Activated T-helper 1 cell treated with Interleukin-2 at 50 U/mL for 16 hours (primary cell): ENCODE measurements at places on chromosomes 2 and 18.

DNA sequence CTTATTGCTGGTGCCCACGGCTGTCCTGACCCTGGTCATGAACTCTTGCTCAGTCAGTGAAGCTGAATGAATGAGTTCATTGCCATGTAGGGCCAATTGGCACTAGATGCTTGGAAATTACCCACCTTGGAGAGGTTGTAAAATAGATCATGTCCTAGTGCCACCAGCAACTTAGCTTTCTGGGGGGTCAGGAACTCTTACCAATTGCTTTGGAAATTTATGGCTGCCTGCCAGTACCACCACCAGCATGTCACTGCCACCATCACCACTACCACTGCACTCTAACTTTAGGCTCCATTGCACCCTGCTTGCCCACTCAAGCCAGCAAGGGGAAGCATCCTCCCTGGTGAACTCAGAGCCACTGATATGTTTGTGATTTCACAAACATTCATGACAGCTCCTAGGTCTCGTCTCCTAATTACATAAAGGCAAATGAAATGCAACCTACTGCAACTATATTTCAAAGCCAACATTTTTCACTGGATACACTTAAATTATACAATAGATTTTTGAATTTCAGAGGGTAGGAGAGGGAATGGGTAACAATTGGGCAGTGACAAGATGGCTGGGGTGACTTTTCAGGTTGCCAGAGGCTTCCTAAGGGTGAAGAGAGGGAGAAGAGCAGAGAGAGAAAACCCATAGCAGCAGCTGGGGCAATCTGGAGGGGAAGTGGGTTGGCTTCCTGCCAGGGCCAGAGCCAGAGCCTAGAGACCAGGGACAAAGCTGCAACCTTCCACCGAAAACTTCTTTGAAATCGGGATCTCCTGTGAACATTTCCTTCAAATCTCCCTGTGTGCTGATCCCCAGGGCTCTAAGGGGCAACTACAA lies 3.5 kb upstream of the EMILIN1 start:
- DNase-seq, result no peak

GRCh38 chr2:179579800-179580199 lies 281.6 kb downstream of the ZNF385B start:
- no peak for DNase-seq

- DNase-seq, result no peak
Observed at GRCh38 chr18:62280786-62281185, 44.3 kb upstream of the TNFRSF11A start.

DNA sequence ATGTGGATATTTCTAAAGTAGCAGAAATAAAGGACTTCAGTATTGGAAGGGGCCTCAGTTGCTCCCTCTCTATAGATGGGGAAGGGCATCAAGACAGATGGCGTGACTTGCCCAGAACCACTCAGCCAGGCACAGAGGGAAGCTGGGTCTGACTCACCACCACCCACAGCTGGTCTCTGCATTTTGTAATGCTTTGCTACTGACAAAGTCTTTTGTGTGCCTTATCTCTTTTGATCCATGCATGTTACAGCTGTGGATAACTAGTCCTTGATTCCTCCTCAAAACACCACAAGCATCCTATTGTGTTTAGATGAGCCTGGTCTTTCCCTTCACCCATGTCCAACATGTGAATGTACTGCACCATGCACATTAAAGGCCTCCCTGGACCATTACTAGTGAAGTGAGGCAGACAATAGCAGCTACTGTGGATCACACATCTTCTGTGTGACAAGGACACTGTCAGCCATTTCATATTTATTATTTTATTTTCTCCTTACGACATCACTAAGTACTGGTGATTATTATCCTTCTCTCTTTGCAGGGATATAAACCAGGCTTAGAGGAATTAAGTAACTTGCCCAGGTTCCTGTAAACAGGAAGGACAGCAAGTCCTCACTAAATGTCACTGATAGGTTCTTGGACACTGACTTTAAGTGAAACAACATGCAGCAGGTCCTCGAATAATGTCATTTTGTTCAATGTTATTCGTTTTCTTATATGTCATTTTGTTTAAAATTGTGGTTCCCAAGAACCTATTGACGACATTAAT lies 29.6 kb upstream of the IL37 start:
- DNase-seq, result no peak

DNA sequence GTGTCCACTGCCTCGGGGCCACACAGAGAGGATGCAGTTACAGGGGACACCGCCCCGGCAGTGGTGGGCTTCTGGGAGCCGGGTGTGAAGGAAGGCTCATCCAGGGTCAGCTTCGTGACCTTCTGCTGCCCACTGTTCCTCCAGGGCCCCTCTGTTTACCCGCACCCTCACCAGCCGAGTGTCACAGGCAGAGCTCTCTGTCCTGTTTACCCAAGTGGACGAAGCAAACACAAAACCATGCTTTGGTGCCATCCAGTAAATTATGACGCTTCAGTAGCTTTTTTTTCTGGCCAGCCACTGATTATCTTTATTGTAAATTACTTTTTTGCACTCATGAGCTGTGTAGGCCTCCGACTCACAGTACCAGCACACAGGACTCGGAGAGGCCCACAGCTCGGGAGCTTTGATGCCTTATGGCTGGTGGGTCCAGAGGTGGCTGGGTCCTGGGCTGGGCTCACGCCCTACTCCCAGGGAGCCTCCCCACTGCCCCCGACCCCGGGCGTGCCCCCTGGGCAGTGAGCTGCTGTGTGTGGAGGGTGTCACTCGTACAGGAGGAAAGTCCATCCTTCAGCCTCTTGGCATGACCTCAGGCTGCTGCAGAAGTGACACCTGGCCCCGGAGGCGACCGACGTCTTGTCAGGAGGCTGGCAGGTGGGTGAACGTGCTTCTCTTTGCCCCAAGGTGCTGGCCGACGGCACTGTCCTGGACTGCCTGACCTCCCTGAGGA lies 9.8 kb downstream of the D2HGDH start:
- DNase-seq, result no peak

- no peak for DNase-seq
Observed at GRCh38 chr18:52313213-52313612, 26.8 kb upstream of the DCC start.

GRCh38 chr2:237297421-237298150 lies 116.4 kb downstream of the COL6A3 start:
- DNase-seq, result no peak

GRCh38 chr2:105739426-105739825 lies 5.3 kb upstream of the NCK2 start:
- DNase-seq, result no peak

DNA sequence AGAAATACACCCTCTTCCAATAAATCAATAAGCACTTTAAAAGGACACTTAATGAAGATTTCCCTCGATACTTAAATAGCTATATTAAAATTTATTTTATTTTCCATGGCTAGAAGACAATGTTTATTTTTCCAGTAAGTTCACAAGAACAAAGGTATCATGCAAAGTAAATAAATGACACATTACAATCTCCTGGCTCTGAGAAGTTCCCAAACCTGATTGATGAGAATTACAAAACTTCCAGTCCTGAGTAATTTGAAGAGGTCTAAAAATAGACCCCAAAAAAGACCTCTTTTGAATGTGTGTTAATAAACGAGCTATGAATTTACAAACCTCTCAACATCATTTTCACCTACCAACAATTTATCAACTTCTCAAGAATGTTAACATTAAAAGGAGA lies 1.5 kb upstream of the PEX13 start:
- no peak for DNase-seq

- no peak for DNase-seq
Observed at GRCh38 chr18:29181151-29181901, 1004.4 kb upstream of the CDH2 start.

DNA sequence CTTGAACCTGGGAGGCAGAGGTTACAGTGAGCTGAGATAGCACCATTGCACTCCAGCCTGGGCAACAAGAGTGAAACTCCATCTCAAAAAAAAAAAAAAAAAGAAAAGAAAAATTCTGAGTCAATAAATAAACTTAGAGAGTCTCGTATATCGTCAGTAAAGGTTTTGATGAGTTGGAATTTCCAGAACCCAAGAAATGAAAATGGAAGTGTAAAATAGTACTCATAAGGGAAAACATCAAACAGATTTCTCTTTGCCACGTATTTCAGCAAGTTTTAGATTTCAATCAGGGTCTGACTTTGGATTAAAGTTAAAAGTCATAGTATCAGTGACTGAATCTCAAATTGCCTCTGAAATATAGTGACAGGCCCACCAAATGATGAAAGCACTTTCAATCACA lies 71.4 kb upstream of the SPOPL start:
- no peak for DNase-seq

GRCh38 chr2:75589391-75590105 lies 28.8 kb upstream of the EVA1A start:
- no peak for DNase-seq

DNA sequence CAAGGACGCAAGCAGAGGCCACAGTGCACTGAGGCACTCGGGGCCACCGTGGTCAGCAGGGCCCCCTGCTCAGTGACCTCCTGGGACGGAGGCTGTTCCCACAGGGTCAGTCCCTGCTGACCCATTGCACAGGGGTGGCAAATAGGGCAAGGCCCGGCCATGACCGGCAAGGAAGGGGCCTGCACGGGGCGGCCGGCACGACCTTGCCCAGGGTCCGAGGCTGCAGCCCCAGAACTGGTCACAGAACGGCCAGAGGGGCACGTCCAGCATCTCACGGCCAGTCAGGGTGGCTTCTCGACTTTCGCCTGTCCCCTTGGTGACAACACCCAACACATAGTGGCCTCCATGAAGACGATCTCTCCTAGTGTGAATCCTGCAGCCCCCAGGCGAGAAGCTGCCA lies 27.6 kb upstream of the OTOS start:
- no peak for DNase-seq

DNA sequence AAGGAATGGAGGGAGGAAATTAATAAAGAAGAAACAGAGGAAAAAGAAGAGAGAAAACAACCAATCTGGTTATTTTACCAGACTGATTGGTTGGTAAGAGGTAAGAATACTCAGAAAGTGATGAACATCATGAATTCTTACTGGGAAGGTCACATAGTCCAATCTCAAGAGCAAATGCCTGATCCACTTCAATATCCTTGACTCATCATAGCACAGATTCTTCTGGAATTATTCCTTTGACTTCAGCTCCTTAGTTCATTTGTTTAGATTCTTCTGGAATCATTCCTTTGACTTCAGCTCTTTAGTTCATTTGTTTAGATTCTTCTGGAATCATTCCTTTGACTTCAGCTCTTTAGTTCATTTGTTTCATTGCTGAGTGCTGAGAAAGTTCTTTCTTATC lies 2030.6 kb upstream of the CELF4 start:
- DNase-seq, result no peak

DNA sequence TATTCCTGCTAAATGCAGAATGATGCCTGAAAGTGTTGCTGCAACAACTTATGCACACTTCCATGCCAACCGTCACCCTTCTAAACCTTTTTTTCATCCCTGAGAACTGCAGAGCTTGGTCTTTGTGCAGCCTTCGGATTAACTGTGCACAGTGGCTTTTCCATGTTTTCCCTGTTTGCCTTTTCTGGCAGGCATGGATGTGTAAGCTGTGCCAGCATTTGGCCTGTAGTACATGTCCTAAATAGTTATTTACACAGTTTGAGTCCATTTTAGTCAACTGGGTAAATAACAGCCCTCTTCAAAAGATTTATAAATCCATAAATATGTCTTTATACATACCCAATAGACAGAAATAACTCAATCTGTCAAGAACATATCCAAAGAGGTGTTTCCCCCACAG lies 31.5 kb downstream of the MEIS1 start:
- DNase-seq, result no peak

DNA sequence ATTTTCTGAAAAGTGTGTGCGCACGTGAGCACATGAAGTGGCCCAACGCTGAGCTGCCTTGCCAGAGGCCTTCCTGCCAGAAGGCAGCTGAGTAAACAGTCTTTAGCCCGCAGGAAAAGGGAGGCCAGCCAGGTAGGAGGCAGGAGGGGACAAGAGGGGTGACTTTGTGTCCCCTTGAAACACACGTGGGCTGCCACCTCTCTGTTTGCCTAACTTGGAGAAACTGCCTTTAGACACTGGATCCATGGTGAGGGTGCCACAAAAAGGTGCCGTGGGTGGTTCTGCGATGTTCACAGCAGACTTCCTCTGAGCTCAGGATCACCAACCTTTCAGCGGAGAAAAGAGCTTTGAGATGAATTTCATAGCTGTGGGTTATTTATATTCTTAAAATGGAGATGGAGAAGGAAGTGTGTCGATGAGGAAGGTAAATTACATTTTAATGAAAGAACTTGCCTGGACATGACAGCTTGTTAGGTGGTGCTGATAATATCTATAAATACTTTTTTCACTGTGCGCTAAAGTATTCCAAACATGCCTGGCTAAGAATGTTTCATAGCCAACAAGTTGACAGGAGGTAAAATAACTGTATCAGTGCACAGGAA lies 36.6 kb upstream of the ASB1 start:
- DNase-seq, result no peak

- no peak for DNase-seq
Observed at GRCh38 chr18:39191931-39192330, 1626.3 kb upstream of the CELF4 start.

- no peak for DNase-seq
Observed at GRCh38 chr18:3148930-3149535, 70.7 kb downstream of the MYOM1 start.

GRCh38 chr2:220533485-220533884 lies 906.1 kb downstream of the SLC4A3 start:
- no peak for DNase-seq

DNA sequence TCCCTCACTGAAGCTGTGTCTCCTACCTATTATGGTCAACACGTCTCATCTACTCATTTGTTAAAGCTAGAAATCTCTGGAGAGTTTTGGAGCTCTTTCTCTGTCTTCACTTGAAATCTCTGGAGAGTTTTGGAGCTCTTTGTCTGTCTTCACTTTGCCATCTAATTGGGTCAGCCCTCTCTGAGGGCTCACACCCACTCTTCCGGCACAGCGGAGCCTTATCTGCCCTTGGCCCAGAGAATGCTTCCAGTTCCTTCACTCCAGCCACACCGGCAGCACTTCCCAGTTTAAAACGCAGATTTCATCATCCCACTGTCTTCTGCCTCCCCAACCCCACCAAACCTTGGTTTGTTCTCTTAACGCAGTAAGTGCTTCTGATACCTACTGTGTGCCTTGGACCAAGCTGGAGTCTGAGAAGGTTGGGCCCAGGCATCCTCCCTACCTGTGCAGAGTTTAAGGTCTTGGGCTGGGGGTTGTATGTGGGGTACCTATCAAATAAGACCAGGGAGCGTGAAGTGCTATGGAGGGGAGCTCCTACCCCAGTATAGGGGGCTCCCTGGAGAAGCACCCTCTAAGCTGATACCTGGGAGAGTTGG lies 5.0 kb downstream of the HPCAL1 start:
- DNase-seq, result no peak

GRCh38 chr2:177143444-177143843 lies 69.2 kb upstream of the HNRNPA3 start:
- no peak for DNase-seq
